ENCODE measurements at places on chromosomes 2 and 18.

DNA sequence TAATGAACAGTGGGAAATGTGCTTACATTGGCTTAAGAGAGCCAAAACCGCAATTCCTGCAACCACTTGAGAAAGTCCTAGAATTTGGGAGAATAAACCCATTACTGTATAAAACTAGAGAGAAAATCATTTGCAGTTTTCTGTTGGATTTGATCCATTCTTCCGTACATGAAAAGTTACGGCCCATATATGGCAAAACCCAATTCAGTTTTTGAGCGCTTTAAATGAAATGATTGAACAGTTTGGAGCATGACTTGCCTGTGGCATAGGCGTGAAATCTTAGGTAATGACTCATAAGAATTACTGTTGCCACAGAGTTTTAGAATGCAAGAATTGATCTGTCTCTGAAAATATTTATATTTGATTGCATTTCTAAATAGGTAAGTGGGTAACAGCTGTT is 52.0 kb downstream of the PHLPP1 start:
- DNase-seq, result no peak

GRCh38 chr18:31243740-31244512 is 74.0 kb upstream of the DSG1 start:
- DNase-seq, result no peak

- no peak for DNase-seq
These were observed 84.8 kb downstream of the CCBE1 start for GRCh38 chr18:59612381-59612780.

GRCh38 chr18:7272311-7273049 is 41.6 kb downstream of the LRRC30 start:
- no peak for DNase-seq

- DNase-seq, result peak; percentile 31
These were observed 34.1 kb downstream of the WDR35 start for GRCh38 chr2:19955544-19956422.

DNA sequence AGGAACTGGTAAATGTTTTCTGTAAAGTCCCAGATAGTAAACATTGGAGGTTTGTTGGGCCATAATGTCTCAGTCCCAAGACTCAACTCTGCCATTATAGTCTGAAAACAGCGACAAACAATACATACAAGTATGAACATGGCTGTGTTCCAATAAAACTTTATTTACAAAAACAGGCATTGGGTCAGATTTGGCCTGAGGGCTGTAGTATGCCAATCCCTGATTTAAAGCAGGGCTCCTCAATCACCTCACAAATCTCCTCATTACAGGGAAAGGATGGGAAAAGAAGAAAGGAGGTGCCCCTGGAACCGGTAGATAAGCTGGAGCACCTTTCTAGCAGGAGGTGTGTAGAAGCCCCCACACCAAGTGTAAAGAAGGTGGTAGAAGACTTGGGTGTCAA is 48.9 kb upstream of the UPP2 start:
- no peak for DNase-seq

- no peak for DNase-seq
These were observed 200.6 kb downstream of the PPP1R1C start for GRCh38 chr2:182186132-182186735.

- DNase-seq, result no peak
These were observed 1.6 kb downstream of the COX7A2L start for GRCh38 chr2:42359304-42359964.

GRCh38 chr2:85596026-85596333 is 435 bp downstream of the RNF181 start:
- DNase-seq, result no peak

DNA sequence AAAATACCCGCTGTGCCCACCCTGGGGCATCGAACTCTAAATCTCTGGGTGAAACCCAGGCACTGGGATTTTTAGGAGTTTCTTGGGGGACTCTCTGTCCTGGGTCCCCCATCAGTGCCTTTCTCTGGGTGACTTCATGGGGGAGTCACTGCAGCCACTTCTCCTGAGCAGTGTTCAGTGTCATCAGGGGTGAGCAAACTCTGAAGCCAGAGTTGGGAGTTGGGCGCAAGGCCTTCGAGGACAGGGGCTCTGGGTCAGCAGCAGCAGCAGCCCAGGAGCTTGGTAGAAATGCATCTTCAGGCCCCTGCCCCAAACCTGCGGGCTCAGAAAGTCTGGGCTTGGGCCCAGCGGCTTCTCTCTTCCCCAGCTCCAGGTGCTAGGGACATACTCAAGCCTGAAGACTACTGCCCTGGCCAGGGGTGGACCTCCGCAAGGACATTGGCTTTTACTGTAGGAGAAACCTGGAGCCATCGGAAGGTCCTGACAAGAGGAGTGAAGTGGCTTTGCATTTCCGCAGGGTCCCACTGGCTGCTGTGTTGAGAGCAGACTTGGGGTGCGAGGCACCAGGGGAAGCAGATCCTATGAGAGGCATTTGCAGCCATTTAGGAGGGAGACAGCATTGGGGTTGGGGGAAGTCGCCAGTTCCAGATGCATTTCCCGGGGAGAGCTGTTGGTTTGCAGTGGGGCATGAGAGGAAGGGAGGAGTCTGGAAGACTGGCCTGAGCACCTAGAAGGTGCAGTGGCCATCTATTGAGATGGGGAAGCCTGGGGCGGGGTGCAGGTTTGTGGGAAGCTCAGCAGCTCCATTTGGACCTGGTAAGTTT is 51.5 kb upstream of the FAHD2A start:
- DNase-seq, result no peak

- DNase-seq, result no peak
These were observed 56.2 kb downstream of the ETAA1 start for GRCh38 chr2:67453310-67453709.

- DNase-seq, result no peak
These were observed 148.6 kb downstream of the B3GNT2 start for GRCh38 chr2:62344472-62344871.
